ENCODE measurements at places on chromosomes 12 and 14.

GRCh38 chr12:130602251-130602650 is 113.8 kb downstream of the RIMBP2 start:
- DNase-seq: no peak

- DNase-seq: peak; percentile 2
These were observed 1482.5 kb upstream of the TMEM132C start for GRCh38 chr12:126784328-126784921.

- DNase-seq: peak; percentile 77
These were observed 13.7 kb downstream of the FOXJ2 start for GRCh38 chr12:8045952-8046944.

GRCh38 chr14:95111507-95112164 is 45.7 kb downstream of the DICER1 start:
- no peak for DNase-seq

GRCh38 chr12:51898937-51899336 is 8.4 kb upstream of the ACVRL1 start:
- no peak for DNase-seq

- DNase-seq: no peak
These were observed 66.1 kb downstream of the ACADS start for GRCh38 chr12:120791669-120792176.

GRCh38 chr14:101557811-101558738 is 3.2 kb upstream of the DIO3 start:
- DNase-seq: no peak

DNA sequence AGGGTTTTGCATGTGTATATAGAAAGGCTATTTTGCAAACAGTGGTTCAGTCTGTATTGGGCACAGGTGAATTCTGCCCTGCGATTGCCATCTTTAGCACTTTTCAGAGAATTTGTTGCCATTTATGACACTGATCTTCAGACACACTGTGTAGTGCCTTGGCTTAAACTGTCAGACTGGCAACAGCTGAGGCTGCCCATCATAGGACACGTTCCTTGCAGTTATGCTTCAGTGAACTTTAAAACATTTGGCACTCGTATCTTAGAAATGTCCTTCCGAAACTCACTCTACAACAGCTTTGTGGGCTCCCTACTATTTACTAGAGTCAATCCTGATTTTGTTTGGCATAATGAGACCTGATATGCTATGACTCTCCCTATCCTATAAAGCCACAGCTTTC is 29.1 kb downstream of the AP5M1 start:
- DNase-seq: no peak

GRCh38 chr12:59938190-59938962 is 342.5 kb downstream of the SLC16A7 start:
- DNase-seq: no peak

GRCh38 chr12:27300226-27300625 is 32.4 kb upstream of the BMAL2 start:
- DNase-seq: no peak

GRCh38 chr14:75723716-75724115 is 62.7 kb downstream of the TTLL5 start:
- no peak for DNase-seq

DNA sequence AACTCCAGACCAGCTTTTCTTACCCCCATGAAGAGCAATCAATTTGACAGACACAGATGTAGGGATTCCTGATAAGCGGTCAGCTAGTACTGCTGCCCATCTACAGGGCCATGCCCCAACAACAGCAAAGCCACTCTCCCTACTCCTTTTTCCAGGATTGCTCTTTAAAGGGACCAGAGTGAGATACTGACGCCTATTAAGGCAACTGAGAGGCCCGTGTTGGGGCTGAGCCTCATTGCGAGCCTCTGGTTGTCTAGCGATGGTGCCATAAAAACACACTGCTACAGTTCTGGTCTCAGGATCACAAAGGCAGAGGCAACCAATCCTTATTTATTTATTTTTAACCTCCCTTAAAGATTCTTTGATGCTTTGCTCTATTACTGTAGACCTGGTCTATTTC is 31.1 kb downstream of the AK7 start:
- no peak for DNase-seq

GRCh38 chr12:58086006-58086405 is 144.6 kb downstream of the ATP23 start:
- no peak for DNase-seq
